ENCODE measurements at places on chromosomes 2 and 18. TPM values are rescaled to one million over a fixed set of nuclear protein-coding genes. Genes with fewer than 3 reads are reported as not detected.

GRCh38 chr2:144648837-144649465, 129.0 kb upstream of the ZEB2 start:
- no peaks in the 10 kb centered on the region for H3K27me3 ChIP-seq
- no peak overlapping the region for H3K4me3 ChIP-seq
- no peak overlapping the region for H3K27ac ChIP-seq

Gene CD28
- 0.05 TPM for total RNA-seq

DNA sequence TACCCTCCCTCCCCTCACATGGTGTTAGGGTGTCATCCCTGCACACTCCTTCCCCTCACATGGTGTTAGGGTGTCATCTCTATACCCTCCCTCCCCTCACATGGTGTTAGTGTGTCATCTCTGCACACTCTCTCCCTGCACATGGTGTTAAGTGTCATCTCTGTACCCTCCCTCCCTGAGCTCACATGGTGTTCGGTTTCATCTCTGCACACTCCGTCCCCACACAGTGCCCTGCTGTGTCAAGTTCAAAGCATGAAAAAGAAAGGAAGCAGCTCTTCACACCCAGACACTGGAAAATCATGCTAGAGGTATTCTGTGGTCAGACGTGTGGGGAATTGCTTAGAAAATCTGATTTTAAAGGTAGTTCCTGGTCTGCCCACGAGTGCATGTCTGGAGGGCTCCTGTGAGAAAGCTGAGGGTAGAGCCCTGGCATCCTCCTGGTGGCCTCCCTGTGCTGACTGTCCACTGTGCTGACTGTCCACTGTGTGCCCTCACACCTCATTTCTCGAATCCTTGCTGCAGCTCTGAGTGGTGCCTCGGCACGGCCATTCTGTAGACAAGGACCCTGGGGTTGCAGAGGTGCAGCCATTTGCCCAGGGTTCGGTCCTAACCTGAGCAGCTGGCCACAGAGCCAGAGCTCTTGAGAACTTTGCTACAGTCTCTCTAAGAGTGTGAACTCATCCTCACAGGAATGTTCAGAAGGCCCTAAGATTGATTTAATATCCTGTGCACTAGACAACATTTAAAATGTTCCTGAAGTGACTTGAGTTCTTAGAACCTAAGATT, 69.1 kb upstream of the NFATC1 start:
- H3K4me1 ChIP-seq = peaks cover 9% of the 10 kb centered on the region
- H3K4me3 ChIP-seq = no peak overlapping the region
- H3K27ac ChIP-seq = peak overlapping the region; percentile 0
- no peaks in the 10 kb centered on the region for H3K27me3 ChIP-seq
- peaks cover 6% of the 10 kb centered on the region for H3K36me3 ChIP-seq

- H3K4me3 ChIP-seq = no peak overlapping the region
- H3K36me3 ChIP-seq = peaks cover 14% of the 10 kb centered on the region
- H3K4me1 ChIP-seq = peaks cover 17% of the 10 kb centered on the region
- peak overlapping the region; percentile 13 for H3K27ac ChIP-seq
- H3K27me3 ChIP-seq = no peaks in the 10 kb centered on the region
- DNase-seq = peak; percentile 39
Observed at GRCh38 chr2:241577413-241578122, 19.0 kb downstream of the BOK start.

DNA sequence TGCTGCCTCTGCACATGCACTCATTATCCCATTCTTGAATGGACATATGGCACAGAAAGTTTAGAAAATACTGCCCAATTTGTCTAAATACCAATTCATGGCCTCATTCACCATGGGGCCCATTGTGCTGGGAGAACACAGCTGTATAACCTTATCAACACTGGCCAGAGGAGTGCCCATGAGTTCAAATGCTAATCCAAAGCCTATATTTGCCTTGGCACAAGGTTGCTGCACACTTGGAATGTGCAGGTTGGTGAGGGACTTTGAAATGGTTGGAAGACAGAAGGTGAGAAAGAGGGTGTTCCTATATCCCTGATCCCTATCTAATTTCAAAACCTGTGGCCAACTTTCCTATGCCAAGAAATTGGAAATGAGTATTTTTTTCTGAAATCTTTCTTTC, 693.9 kb upstream of the ID2 start:
- H3K36me3 ChIP-seq = peaks cover 2% of the 10 kb centered on the region
- H3K27ac ChIP-seq = no peak overlapping the region
- no peak overlapping the region for H3K4me3 ChIP-seq
- peaks cover 2% of the 10 kb centered on the region for H3K27me3 ChIP-seq
- no peak for DNase-seq

DNA sequence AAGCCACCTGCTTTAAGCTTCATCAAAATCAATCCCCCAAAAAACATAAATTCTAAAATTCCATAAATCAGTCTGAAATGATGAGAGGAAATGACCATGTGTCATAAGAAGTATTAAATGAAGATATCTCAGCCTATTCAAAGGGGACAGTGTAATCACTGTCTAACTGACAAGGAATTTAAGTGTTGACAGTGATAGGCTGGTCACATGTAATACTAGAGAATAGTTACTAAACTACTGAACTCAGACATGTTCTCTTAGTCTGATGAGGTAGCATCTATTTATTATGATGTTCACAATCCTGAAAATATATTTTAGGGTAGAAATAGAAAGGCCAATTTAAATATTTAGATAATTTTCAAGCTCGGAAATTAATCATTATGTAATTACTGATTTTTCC, 216.1 kb downstream of the L3MBTL4 start:
- H3K27me3 ChIP-seq = no peaks in the 10 kb centered on the region
- H3K36me3 ChIP-seq = no peaks in the 10 kb centered on the region
- no peak overlapping the region for H3K4me3 ChIP-seq
- no peak overlapping the region for H3K27ac ChIP-seq
- no peak for DNase-seq

Gene SERPINB7
- not detected for total RNA-seq

Gene KLHL29
- 8.0 TPM for total RNA-seq

Gene TRABD2A
- total RNA-seq = 1.2 TPM

GRCh38 chr18:21598726-21599584, 1.5 kb downstream of the ESCO1 start:
- H3K27me3 ChIP-seq = no peaks in the 10 kb centered on the region
- peak overlapping the region; percentile 92 for H3K4me3 ChIP-seq

Gene KCNK3
- 2.9 TPM for total RNA-seq

Gene LGALSL
- 26.3 TPM for total RNA-seq

- DNase-seq = no peak
- no peaks in the 10 kb centered on the region for H3K36me3 ChIP-seq
- no peaks in the 10 kb centered on the region for H3K4me1 ChIP-seq
- H3K27me3 ChIP-seq = no peaks in the 10 kb centered on the region
- no peak overlapping the region for H3K4me3 ChIP-seq
Observed at GRCh38 chr2:156763174-156763573, 327.0 kb downstream of the GPD2 start.

DNA sequence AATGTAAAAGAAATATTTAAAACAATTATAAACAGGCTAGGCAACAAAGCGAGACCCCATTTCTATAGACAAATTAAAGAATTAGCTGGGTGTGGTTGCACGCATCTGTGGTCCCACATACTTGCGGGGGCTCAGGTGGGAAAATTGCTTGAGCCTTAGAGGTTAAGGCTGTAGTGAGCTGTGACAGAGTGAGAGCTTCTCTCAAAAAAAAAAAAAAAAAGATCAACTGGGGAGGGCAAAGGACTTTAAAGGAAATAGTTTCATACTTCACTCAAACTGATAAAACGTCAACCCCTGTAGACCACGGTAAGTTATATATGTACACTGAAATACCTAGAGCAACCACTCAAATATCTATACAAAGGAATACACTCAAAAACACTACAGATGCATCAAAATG, 37.5 kb downstream of the MGAT4A start:
- DNase-seq = no peak
- H3K4me1 ChIP-seq = no peaks in the 10 kb centered on the region
- H3K27ac ChIP-seq = no peak overlapping the region
- peaks cover 21% of the 10 kb centered on the region for H3K27me3 ChIP-seq
- H3K36me3 ChIP-seq = peaks cover 1% of the 10 kb centered on the region
- H3K4me3 ChIP-seq = no peak overlapping the region

DNA sequence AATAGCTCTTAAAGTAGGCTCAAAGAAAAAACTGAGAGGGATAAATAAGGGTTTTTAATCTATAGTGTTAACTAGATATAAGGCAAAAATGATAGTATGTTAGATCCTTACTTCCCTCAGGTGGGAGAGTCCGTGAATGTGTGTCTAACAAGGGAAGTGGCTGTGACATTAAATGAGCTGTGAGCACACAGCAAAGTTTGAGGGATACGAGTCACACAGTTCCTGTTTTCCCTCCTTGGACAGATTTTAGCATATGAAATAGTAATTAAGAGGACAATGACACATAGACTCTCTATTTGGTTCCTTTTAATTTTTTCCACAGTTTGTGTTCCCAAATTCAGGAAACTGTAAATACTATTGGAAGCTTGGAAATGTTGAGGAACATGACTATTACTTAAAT, 148.4 kb upstream of the CAVIN2 start:
- no peaks in the 10 kb centered on the region for H3K4me1 ChIP-seq
- H3K27ac ChIP-seq = no peak overlapping the region
- no peak overlapping the region for H3K4me3 ChIP-seq
- H3K36me3 ChIP-seq = no peaks in the 10 kb centered on the region
- H3K27me3 ChIP-seq = no peaks in the 10 kb centered on the region

GRCh38 chr2:23446916-23447315, 61.9 kb downstream of the KLHL29 start:
- no peak overlapping the region for H3K4me3 ChIP-seq
- H3K36me3 ChIP-seq = no peaks in the 10 kb centered on the region
- no peaks in the 10 kb centered on the region for H3K27me3 ChIP-seq
- no peak for DNase-seq
- peaks cover 12% of the 10 kb centered on the region for H3K4me1 ChIP-seq

GRCh38 chr2:40451918-40452605, at the start of gene SLC8A1:
Gene SLC8A1, minus strand, starts transcription at chr2:40452090.
- no peak for DNase-seq
- H3K27ac ChIP-seq = peak within 1 kb of the TSS; percentile 95
- H3K27me3 ChIP-seq = no peaks in the 10 kb centered on the region
- H3K36me3 ChIP-seq = peaks cover 6% of the 10 kb centered on the region

- H3K27ac ChIP-seq = no peak overlapping the region
- no peak overlapping the region for H3K4me3 ChIP-seq
- H3K4me1 ChIP-seq = peaks cover 5% of the 10 kb centered on the region
- peaks cover 29% of the 10 kb centered on the region for H3K36me3 ChIP-seq
Observed at GRCh38 chr2:86615596-86615995, 8.1 kb downstream of the RNF103 start.

Gene LYG2
- total RNA-seq = not detected

Gene IL36G
- total RNA-seq = not detected

Data from chondrocyte (in vitro differentiated cells).